ENCODE measurements at places on chromosomes 1 and 21. TPM values are rescaled to one million over a fixed set of nuclear protein-coding genes. Genes with fewer than 3 reads are reported as not detected.

MCOLN3 gene
- 3.4 TPM for total RNA-seq

SERINC2 gene
- total RNA-seq: 0.23 TPM

PRDM15 gene
- 11.8 TPM for total RNA-seq

CHIA gene
- total RNA-seq: not detected

All from T-helper 2 cell treated with Interferon-gamma antibody and Interleukin-4, amounts not matched to agents 100 ng/mL and 5 ng/mL, for 36 hours (primary cell).